ENCODE measurements at places on chromosomes 1 and 21.
A peak's percentile ranks its signal among the peaks of the same experiment; 100 is the strongest.

DNA sequence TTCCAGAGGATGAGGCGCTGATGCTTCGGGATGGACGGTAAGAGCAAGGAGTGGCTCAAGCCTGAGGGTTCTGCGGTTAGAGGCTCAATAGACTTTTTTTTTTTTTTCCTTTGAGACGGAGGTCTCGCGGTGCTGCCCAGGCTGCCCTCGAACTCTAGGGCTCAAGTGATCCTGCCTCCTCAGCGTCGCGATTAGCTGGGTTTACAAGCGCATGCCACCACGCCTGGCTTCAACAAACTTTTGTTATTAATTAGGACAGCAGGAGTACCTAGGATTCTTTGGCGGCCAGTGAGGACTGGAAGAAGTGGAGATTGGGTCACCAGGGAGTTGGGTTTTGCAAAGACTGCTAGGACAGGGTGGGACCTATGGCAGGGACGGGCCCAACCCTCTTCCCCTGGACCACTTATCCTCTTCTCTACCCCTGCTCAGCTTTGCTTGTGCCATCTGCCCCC is 587 bp downstream of the SCNM1 start:
- DNase-seq = no peak

DNA sequence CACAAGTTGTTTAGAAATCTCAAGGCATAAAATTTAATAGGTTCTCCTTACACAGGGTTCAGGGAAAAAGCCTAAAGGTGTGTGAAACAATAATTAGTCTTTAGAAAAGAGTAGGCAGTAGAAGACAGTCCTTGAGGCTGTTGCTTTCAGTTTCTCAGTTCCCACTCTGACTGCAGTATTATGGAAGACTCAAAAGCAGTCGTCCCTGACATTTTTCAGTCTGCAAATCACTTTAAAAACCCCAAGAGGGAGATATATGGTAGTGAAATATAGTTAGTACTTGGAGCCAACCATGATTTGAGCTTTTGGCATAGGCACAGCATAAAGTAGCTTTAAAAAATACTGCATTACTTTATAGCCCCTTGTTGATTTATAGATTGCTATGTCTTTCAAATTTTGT is 299.7 kb downstream of the OLFM3 start:
- no peak for DNase-seq

DNA sequence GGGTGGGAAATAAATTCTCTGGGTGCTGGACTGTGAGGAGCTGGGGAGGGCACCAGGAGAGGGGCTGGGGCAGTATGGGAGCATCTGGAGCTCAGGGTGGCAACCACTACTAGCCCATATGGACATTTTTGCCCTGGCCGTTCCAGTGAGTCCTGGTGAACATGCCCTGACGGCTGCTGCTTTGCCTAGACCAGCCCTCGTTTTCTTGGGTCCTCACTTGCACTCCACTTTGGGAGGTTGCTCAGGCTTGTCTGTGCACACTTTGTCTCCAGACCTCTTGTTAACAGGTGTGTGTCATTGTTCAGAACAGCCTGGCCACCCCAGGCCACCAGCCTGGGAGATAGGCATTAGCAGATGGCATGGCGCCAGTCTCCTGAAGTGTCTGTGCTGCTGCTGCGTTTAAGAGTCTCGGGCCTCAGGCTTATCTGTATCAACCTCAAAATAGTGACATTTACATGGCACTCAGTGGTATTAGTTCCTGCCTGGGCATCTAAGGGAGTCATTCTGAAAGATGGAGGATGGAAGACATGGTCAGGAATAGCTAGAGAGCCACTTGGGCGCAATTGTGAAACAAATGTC is 190.5 kb downstream of the PTPRU start:
- no peak for DNase-seq

GRCh38 chr1:177091040-177091439 is 73.5 kb downstream of the ASTN1 start:
- DNase-seq = no peak

GRCh38 chr1:18411820-18412641 is 68.7 kb upstream of the KLHDC7A start:
- DNase-seq = no peak

DNA sequence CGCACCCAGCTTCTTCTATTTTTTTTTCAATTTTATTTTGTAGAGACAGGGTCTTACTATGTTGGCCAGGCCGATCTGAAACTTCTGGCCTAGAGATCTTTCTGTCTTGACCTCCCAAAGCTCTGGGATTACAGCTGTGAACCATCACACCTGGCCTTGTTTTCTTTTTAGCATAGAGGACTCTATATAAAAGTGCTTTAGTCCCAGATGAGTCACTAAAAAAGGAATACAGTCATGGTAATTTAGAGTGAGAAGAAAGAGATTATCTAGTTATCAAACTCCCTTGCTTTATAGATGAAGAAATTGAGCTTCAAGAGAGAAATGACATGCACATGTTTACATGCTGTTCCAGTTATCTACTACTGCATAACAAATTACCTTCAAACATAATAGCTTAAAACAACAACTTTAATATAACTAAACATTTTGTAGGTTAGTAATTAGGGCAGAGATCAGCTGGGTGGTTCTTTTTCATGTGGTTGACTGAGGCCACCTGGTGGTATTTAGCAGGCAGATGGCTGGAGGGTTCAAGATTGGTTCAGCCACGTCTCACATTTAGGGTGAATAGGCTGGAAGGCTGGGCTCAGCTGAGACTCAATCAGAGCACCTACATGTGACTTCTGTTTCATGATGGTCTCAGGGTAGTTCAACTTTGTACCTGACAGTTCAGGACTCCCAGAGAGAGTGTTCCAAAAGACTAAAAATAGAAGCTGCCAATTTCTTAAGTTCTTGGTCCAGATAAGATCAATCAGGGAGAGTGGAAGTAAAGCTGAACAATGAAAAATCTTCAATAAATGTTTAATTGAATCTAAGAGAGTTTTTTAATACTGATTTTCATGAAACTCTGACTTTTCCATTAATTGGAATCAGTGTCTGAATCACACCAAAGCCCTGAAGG is 16.9 kb upstream of the MTF2 start:
- DNase-seq = no peak

DNA sequence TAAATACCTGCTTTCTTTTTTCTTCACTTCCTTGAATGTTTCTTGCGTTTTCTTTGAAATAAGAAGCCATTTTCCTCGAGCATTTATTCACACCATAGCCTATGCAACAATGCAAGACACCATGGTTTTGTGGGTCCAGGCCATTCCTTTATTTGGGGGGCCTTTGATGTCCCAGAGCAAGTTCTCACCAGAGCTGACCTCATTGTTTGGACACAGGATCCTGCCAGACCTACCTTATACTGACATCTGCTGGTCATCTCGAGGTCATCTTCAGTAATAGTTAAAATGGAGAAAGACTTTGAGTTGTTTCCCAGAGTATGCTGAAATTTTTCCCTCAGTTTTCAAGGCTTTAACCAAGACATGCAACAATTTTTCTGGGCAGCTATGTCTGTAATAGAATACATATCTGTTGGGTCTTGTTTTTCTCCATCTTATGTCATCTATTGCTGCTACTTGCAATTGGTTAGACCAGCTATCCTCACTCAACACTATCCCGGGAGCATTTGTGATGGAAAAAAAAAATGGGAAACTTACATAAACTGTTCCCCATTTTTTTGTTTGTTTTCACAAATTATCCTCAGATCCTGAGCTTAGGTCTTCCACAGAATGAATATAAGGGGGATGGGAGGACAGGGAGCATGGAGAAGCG is 34.0 kb upstream of the BACE2 start:
- no peak for DNase-seq

DNA sequence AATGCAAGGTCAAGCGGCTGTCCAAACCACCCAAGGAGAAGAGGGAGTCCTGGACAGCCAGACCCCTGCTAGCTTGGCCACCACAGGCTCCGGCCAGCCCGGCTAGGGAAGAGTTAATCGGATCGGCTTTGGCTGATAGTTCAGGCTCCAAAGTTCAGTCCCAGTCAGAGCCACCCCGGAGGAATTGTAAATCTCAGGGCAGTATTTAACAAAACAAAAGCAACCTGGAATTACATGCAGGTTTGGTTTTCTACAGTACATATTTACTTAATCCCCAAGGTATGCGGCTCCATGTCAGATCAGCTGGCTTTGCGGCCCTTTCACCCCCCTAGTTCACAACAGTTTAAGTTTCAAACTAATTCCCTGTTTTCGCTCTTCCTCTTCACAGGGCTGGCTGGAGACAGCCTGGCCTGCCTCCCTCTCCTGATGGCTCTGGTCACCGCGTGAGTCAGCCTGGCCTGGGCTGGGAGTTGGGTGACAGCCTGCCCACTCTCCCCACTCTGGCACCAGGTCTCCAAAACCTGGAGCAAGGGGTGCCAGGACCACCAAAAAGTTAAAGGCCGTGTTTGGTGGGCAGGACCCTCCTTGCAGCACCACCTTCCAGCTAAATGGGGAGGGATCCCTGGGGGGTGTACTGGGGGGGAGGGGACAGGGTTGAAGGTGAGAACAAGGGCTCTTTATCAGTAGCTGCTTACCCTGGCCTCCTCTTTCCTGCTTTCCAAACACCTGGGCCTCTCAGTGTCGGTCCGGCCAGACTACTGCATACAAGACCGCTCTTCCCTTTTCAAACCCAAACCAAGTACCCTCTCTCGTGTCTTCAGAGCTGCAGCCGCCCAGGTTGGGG is 1.9 kb downstream of the DHRS3 start:
- no peak for DNase-seq

GRCh38 chr1:170765712-170766330 is 101.9 kb downstream of the PRRX1 start:
- no peak for DNase-seq

- no peak for DNase-seq
These were observed 957.0 kb downstream of the AMY1C start for GRCh38 chr1:104706631-104707147.

DNA sequence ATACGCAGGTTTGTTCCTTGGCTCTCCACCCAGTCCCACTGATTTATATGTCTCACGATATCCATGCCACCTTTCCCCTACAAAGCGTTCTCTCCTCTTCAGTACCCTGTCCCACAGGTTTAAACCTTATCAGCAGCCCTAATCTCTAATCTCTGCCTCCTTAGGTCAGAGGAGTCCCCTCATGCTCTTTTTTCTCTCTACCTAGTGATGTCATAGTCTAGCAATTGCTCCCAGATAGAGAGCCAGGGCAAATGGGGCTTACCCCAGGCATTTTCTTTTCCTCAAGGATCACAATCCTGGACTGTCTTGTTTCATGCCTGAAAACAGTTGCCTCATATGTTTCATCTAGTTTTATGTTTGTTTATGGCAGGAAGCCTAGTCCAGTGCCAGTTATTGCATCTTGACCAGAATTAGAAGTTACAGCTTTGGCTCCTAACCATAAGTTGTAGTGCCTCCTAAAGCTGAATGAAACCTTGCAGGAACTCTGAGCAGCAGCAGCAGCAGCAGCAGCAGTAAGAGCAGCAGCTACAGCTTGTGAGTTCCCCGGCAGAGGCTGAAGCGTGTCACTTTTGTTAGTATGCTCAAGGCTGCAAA is 26.7 kb upstream of the TP53BP2 start:
- DNase-seq = no peak

- DNase-seq = no peak
These were observed 16.3 kb upstream of the BEND5 start for GRCh38 chr1:48792961-48793360.

GRCh38 chr1:17244821-17245740 is 3.8 kb upstream of the PADI3 start:
- DNase-seq = no peak

DNA sequence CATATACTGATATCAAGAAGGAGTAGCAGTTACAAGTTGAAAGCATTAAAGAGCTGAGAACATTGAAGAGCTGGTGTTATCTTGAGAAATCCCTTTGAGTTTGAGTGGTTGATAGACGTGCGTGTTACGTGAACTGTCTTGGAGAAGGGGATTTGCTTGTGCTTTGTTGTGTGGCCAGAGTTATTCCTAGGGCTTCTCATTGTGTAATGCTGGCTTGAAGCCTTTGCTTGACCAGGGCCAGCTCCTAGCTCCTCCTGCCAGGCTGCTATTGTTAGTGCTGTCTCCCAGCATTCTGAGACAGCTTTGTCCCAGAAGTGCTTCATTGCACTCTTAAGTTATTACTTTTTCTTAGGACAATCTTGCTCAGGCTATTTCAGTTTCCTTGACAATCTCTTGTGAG is 116.2 kb upstream of the KCNK2 start:
- no peak for DNase-seq

GRCh38 chr1:43987159-43987902 is 4.1 kb upstream of the CCDC24 start:
- no peak for DNase-seq

DNA sequence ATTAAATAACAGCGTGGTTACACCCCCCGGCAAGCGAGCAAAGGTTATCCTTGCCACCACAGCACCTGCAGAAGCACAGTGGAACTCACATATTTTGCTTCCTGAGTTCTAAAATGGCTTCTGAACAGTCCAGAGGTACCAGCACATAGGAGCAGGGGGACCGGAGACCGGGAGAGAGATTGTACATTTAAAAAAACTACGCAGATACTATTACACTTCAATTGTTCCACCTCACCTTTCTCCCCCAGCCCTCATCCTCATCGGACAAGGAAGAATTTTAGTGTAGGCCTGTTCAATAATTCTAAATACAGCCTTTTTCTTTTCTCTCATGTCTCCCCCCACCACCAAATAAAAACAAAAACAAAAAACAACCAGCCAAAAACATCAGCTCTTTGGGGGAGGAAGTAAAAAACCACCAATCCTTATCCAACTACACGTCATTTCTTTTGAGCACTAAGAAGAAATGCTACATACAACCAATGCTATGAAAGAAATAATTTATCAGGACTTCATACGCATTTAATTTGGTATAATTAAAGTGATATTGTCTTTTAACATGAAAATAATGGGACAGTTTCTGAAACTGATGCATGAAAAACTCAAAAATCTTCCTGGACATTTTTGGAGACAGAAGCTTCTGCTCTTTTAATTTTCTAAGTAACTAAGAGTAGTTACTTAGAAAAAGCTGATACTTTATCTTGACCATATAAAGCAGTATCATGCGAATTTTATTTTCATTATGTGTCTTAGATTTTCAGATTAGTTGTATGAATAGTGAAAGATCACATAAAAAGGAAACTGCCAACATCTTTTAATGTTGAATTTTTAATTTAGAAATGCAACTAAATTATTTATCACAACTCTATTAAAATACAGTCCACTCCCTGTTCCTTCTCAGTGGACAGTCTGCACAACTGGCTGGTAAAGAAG is 9.1 kb downstream of the CDKN2C start:
- no peak for DNase-seq

GRCh38 chr1:167775178-167775577 is 53.4 kb downstream of the MPZL1 start:
- no peak for DNase-seq

DNA sequence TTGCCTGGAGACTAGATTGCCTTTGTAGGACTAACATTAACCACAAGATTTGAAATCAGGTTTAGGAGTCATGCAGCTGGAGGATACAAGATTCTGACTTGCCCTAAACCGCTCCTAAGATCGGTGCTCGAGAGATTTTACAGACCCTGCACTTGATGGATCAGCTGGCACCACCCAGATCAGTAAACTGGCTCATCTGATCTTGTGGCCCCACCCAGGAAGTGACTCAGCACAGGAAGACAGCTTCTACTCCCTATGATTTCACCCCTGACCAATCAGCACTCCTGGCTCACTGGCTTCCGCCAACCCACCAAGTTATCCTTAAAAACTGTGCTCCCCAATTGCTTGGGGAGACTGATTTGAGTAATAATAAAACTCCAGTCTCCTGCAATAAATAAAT is 876 bp upstream of the CATSPERE start:
- peak; percentile 4 for DNase-seq

Measured in activated naive CD4-positive, alpha-beta T cell (primary cell).